ENCODE measurements at places on chromosomes 6 and 20. TPM values are rescaled to one million over a fixed set of nuclear protein-coding genes. Genes with fewer than 3 reads are reported as not detected.
A peak's percentile ranks its signal among the peaks of the same experiment; 100 is the strongest.

GRCh38 chr6:150813993-150814359, 51.5 kb upstream of the MTHFD1L start:
- no peak for DNase-seq
- peaks cover 5% of the 10 kb centered on the region for H3K27me3 ChIP-seq
- no peaks in the 10 kb centered on the region for H3K36me3 ChIP-seq
- peak overlapping the region; percentile 17 for H3K4me3 ChIP-seq

DNA sequence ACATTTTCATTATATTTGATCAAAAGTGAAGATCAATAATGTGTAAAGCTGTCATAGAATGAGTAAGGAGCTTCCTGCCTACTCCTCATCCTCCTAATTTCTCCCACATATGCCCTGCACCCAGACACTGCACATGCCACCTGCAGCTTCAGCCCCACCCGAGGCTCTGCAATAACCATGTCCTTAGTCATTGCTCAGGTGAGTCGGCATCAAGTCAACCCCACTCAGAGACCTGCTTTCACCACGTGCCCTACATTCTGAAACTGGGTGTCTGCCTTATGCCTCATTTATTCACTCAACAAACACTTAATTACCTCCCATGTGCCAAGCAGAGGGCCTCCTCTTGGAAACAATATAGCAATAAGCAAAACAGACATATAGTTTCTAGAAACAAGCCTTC, 15.4 kb upstream of the TNFAIP3 start:
- H3K36me3 ChIP-seq, result peaks cover 4% of the 10 kb centered on the region
- H3K27ac ChIP-seq, result no peak overlapping the region
- DNase-seq, result no peak
- no peak overlapping the region for H3K4me3 ChIP-seq

DNA sequence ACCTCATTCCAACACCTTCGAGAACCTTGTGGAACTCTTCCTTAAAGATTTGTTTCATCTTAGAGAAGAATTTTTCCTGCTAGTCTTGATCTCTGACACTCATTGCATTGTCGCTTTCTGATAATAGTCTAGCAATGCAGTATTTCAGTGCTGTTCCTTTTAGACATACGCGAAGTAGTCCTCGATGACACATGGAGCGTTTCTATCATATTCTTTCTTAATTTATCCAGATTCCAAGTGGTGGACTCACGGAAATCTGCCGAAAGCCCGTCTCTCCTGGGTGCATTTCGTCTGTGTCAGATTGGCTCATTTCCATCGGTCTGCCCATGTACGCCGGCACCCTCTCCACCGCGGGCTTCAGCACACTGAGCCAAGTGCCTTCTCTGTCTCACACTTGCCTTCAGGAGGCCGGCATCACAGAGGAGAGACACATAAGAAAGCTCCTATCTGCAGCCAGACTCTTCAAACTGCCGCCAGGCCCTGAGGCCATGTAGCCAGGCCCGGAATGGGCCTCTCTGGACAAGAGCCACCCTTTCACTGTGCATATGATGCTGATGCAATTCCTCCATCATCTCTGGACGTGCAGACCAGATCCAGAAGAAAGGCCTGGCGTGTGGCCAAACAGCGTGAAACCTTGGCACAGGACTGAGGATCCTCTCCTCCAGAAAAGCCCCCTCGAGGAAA, 198.6 kb upstream of the UST start:
- H3K27ac ChIP-seq, result peak overlapping the region; percentile 94
- H3K4me1 ChIP-seq, result peaks cover 34% of the 10 kb centered on the region

DNA sequence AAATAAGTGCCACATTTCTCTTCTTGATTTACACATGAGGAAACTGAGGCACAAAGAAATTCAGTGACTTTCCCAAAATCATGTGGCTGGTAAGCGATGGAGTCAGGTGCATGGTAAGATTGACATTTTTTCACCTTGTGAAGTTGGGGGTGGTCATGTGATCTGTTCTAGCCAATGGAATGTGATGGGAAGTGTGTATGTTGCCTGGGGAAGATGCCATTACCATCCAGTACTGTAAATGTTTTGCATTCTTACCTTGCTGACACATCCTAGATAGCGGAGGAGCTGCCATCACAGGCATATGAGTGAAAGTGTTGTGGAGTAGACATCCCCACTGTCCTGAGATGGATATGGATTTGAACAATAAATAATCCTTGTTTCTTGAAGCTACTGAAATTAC, 499.6 kb upstream of the SULF2 start:
- no peak for DNase-seq
- H3K4me1 ChIP-seq, result peaks cover 21% of the 10 kb centered on the region
- peaks cover 11% of the 10 kb centered on the region for H3K27me3 ChIP-seq
- H3K4me3 ChIP-seq, result no peak overlapping the region
- H3K27ac ChIP-seq, result no peak overlapping the region

DNA sequence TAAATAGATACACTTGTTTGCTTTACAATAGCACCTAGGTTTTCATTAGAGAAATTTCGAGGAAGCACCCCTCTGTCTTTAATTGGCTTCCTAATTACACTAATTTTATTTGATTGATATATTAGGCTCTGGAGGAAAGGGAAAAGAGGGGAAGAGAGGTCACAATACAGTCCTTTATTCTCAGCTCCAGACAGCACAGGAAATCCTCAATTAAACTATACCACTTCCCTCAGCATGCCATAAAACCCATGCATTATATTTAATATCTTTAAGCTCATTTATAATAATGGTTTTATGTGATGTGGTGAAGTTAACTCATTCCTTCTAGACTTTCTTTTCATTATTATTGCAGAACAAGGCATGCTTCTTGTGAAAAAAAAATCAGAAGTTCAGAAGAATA, 17.7 kb upstream of the PDE7B start:
- H3K27ac ChIP-seq, result no peak overlapping the region
- no peaks in the 10 kb centered on the region for H3K36me3 ChIP-seq
- peaks cover 13% of the 10 kb centered on the region for H3K4me1 ChIP-seq
- H3K4me3 ChIP-seq, result no peak overlapping the region
- no peak for DNase-seq
- peaks cover 2% of the 10 kb centered on the region for H3K27me3 ChIP-seq

- H3K27me3 ChIP-seq, result peaks cover 5% of the 10 kb centered on the region
- no peaks in the 10 kb centered on the region for H3K36me3 ChIP-seq
- DNase-seq, result no peak
- no peak overlapping the region for H3K27ac ChIP-seq
- H3K4me1 ChIP-seq, result peaks cover 44% of the 10 kb centered on the region
Measured at GRCh38 chr6:157223511-157223910, 99.8 kb downstream of the TMEM242 start.

- peaks cover 25% of the 10 kb centered on the region for H3K4me1 ChIP-seq
- H3K36me3 ChIP-seq, result peaks cover 32% of the 10 kb centered on the region
- H3K4me3 ChIP-seq, result no peak overlapping the region
- H3K27ac ChIP-seq, result no peak overlapping the region
- peak; percentile 65 for DNase-seq
Measured at GRCh38 chr20:13788167-13788834, 3.5 kb downstream of the NDUFAF5 start.

GRCh38 chr6:25414168-25414567, 135.0 kb downstream of the CARMIL1 start:
- peaks cover 49% of the 10 kb centered on the region for H3K4me1 ChIP-seq
- no peak overlapping the region for H3K27ac ChIP-seq
- H3K36me3 ChIP-seq, result no peaks in the 10 kb centered on the region
- H3K4me3 ChIP-seq, result no peak overlapping the region

GRCh38 chr6:108610270-108610839, 49.6 kb downstream of the FOXO3 start:
- H3K4me3 ChIP-seq, result no peak overlapping the region
- H3K36me3 ChIP-seq, result peaks cover 9% of the 10 kb centered on the region

DNA sequence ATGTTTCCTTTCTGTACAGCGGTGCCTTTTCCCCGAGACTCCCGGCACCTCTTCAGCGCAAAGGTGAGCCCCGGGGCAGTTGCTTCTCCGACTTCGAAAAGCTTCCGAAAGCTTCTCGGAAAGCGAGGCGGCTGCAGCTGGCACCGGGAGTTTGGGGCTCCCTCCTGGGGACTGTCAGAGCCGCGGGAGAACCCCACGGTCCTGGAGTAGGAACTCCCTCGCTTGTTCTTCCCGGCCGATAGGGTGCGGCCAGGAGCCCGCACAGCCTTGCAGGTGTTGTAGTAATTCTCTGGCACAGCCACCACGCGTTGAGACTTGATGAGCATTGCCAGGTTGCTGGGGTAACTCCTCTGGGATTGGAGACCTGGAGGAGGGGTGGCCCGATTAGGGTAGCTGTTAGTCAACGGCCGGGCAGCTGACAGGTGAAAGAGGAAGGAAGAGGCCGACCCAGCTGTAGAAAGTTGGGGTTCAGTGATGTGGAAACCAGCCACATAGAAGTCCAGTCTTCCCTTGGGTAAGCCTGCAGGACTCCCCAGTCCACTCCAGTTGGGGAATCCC, 721 bp downstream of the KDM1B start:
- peaks cover 16% of the 10 kb centered on the region for H3K36me3 ChIP-seq
- DNase-seq, result peak; percentile 30
- H3K27ac ChIP-seq, result peak overlapping the region; percentile 66
- peak overlapping the region; percentile 99 for H3K4me3 ChIP-seq

DNA sequence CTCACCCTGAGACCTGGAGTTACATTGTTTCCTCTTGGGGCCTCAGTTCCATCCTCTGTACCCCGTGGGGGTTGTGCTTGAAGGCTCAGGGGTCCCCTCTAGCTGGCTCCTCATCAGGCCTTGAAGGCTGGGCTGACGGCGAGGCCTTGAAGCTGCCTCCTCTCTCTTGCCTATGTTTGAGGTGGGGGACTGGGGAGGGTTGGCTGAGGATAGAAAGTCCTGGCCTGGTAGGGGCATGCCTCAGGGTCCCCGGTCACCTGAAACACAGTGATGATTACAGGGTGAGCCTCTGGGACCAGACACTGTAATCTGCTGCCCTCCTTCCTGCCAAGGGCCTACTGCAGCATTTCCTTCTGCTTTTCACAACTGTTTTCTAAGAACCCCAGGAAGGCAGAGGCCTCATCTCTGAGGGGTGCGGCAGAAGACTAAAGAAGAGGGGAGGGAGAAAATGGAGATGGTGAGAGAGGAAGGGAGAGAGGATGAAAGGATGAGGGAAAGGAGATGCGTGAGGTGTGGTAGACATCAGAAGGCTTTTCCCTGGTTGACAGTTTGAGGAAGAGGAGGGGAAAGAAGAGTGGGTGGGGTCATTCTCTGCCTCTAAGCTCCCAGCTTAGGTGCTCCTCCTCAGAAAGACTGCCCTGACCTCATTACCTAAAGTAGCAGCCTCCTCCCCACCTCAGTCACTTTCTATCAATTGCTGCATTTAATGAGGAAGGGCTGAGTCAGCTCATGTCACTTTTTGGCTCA, 29.7 kb downstream of the VEGFA start:
- H3K36me3 ChIP-seq, result no peaks in the 10 kb centered on the region
- no peak overlapping the region for H3K4me3 ChIP-seq
- peaks cover 30% of the 10 kb centered on the region for H3K4me1 ChIP-seq
- no peak overlapping the region for H3K27ac ChIP-seq

DNA sequence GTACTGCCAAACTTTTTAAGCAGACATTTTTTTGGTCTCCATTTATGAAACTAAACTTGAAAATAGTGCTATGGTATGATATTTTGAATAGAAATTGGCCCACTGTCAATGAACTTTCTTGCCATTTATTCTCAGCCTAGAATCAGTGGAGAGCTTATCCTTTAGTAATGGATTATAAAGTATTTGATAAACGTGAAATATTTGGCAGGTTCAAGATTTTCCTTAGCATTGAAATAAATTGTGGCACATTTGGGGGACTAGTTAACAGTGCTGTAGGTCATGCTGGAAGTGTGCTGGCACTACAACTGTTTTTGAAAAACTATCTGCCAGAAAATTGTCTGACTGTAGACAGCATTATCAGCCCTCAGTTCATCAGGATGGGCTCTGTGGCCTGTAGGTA, 2.1 kb downstream of the PRSS35 start:
- H3K4me3 ChIP-seq, result no peak overlapping the region
- peaks cover 37% of the 10 kb centered on the region for H3K4me1 ChIP-seq
- H3K27me3 ChIP-seq, result no peaks in the 10 kb centered on the region

Gene DUSP15
- not detected for total RNA-seq

Gene TPD52L1
- 11.1 TPM for total RNA-seq

Gene PSORS1C2
- total RNA-seq, result not detected

Gene RAMACL
- 3.2 TPM for total RNA-seq

Gene INSM1
- total RNA-seq, result not detected

Gene MRAP2
- total RNA-seq, result not detected

Gene ARFGEF2
- total RNA-seq, result 26.8 TPM

Gene GLP1R
- total RNA-seq, result not detected

Data from HFFc6 (cell line).